ENCODE measurements at places on chromosomes 2 and 18. TPM values are rescaled to one million over a fixed set of nuclear protein-coding genes. Genes with fewer than 3 reads are reported as not detected.

PTPRN gene
- polyA plus RNA-seq = 0.27 TPM

SLC40A1 gene
- 112 TPM for polyA plus RNA-seq

FHL2 gene
- polyA plus RNA-seq = 30.1 TPM

NT5DC4 gene
- 1.4 TPM for polyA plus RNA-seq

NPC1 gene
- polyA plus RNA-seq = 26.1 TPM

Measured in renal pelvis (tissue), 12 donors.